Activated CD8-positive, alpha-beta memory T cell treated with anti-CD3 and anti-CD28 coated beads for 1 hour (primary cell): ENCODE measurements at places on chromosomes 5 and 9.

DNA sequence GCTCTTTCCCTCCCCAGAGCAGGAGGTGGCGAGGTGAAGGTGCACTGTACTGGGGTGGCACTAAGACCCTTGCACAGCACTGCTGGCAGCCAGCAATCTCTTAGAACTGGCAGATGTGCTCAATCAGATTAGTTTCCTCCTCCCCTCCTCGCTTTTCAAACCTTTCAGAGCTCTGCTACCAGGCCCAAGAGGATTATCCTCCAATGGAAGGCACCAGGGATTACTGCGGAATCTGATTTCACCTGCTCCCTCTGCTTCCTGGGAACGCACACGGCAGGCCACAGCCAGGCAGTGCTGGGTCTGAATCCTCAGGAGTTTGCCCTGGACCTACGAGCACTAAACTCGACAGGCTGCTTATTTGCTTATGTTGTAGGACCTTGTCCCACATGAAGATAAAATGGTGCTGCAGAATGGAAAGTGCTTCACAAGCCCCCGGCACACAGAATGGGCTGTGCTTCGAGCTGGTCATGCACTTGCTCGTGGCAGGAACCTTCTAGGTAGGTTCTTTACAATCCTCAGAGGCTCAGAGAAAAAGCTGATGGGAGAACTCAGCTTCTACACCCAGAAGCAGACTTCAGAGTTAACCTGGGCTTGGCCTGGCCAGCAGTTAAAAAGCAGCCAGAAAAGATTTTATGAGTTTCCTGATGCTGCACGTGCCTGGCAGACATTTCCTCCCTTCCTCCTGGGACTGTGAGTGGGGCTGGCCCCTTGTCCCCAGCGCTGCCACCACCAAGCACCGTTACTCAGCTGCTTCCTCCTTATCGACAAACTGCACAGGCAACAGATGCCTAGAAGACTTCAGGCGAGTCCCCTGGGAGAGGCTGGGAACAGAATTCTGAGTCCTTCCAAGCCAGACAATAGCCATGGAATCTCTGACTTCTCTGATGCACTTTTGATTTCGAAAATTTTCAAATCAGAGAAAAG is 33.1 kb downstream of the FABP6 start:
- DNase-seq: no peak

DNA sequence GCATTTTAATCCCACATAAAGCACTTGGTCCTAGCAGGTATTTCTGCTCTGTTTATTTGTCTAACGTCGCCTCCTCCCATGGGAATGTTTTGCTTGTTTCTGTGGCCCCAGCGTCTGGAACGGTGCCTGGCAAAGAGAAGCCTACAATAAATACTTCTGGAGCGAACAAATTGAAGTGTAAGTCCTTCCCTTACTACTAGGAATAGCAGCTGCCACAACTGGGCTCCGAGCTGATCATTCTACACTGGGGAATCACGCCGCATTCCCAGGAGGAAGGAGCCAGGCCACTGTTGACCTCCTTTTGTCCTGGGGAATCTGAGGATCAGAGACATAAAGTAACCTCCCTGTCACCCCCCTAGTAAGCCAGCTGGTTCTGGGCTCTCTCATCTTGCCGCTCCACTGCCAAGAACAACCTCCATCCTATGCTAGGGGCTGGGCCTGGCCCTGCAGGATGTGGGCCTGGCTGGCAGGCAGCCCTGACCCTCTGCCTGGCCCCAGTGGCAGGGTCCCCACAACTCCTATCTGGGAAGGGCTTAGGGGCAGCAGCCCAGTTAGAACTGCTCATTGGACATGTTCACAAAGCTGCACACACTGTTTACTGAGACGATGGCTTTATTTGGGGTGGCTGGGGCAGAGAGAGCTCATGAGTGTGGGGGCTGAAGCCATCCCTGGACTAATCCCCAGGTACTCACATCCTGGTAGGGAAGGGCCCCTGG is 82.8 kb downstream of the GTF3C4 start:
- DNase-seq: no peak

DNA sequence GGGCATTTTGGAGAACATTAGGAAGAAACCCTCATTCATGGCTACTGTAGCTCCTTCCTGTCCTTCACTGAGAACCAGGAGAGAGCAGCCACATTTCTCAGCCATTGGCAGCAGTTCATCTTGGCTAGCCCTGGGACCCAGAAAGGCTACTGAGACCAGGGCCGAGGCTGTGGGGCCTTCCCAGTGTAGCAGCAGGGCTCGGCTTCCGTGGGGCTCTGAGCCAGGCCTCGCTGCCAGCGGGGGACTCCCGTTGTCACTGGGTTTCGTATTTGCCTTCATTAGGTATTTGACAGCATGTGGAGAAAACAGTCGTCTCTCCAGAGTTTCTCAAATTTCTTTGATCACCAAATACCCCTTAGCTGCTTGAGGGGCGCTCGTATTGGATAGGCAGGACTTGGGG is 37.3 kb upstream of the PRDM12 start:
- DNase-seq: no peak

DNA sequence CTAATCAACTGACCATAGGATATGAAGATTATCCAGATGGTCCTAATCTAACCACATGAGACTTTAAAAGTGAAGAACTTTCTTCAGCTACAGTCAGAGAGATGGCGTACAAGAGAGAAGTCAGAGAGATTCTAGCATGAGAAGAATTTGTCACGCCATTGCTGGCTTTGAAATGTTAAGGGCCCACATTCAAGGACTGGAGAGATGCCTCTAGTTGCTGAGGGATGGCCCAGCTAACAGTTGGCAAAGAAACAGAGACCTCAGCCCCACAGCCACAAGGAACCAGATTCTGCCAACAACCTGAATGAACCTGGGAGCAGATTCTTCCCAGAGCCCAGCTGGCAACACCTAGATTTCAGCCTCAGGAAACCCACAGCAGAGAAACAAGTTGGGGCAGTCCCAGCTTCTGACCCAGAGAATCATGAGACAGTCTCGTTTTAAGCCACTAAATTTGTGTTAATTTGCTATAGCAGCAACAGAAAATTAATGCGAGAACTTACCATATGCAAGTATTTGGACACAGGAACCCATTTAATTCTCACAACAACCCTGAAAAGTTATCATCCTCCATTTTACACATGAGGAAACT is 132.0 kb downstream of the MLLT3 start:
- DNase-seq: no peak

DNA sequence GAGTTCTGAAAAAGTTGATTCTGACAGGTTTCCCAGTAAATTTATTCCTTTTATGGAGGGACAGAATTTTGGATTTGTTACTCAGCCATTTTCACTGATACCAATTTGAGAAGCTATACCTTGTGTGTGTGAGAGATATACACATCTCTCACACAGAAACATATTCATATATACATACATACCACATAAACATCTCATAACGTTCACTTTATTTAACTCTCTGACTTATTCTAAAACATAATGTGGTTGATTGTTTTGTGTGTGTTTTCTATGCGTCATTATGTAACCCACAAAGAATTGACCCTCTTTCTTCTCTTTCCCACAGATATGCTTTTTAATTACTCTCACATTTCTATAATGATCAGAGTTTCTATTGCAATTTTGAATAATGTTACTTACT is 570.8 kb upstream of the TLE4 start:
- no peak for DNase-seq

DNA sequence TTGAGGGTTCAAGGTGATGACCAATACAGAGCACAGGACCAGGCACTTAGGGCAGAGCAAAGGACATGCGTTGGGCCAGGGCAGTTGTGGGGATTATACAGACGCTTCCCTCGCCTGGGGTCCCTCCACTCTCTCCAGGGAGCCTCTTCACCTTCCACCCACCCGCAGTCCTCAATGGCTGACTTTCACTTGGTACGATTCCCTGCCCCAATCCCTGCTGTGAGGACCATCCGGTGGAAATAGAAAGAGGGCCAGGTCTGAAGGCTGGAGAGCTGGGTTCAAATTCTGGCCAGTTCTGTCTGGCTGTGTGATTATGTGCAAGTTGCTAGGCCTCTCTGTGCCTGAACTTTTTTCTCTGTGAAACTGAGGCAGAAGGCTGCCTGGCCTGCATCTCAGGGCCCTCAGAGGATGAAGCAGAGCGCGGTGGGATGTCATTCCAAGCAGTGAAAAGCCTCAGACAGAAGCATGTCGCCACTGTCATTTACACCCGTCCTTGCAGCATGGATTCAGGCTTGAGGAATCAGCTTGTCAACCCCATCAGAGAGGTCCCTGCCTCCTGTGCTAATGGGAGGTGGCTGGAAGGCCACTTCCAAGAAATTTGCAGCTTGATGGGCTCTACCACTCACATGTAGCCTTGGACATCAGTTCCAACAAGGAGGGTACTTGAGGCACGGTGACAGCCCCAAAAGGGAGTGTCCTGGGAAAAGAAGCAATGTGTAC is 206.6 kb upstream of the IER5L start:
- no peak for DNase-seq

DNA sequence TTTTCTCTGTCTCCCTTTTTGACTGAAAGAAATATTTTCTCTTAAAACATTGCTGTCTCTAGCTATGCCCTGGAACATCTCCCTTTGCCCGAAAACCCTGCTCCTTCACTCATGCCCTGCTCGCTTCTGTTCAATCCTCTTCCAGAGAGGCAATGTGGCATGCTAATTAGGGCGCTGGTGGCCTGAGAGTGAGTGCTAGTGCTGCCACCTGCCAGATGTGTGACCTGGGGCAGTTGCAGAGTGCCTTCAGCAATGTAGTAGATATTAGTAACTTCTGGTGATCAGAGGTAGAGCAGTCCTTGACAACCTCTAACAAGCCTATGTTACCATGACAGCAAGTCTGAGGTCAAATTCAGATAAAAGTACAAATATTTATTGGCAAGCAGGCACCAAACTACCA is 119.5 kb upstream of the OSMR start:
- no peak for DNase-seq

DNA sequence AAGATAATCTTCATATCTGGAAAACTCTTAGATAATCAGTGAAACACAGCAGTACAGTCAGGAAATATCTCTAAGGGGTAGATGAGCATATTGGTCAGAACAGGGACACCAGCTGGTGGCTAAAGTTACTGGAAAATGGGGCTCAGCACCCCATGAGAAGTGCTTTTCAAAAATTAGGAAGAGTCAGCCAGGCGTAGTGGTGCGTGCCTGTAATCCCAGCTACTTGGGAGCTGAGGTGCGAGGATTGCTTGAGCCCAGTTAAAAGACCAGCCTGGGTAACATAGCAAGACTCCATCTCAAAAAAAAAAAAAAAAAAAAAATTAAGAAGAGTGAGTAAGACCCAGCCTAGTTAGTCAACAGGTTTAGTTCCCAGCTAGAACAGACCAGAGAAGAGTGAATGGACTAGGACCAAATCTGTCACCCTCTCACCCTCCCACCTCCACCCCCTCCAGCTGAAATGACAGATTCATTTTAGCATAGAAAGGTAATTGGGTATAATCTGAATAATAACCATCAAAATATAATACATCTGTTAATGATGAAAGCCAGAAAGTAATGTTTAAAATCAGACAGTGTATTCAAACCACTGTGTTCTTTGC is 120.9 kb downstream of the CDC42SE2 start:
- DNase-seq: no peak

GRCh38 chr5:120504057-120504456 is 40.0 kb downstream of the PRR16 start:
- no peak for DNase-seq

DNA sequence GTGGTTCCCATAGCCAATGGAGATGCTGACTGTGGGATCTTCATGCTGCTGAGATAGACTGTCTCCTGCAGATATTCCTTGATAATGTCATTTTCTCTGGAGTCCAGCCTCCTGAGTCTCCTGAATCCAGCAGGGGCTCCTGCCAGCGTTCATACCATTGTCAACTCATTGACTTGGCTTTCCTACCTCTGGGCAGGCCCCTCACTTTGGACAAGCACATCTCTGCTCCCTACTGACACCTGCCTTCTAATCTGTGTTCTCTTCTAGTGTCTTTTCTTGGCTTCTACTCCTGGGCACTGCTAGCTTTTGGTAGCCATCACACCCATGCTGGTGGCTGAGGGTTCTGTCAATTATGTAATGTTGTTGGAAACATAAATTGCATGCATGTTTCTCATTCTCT is 138.0 kb downstream of the ADCY2 start:
- DNase-seq: no peak

DNA sequence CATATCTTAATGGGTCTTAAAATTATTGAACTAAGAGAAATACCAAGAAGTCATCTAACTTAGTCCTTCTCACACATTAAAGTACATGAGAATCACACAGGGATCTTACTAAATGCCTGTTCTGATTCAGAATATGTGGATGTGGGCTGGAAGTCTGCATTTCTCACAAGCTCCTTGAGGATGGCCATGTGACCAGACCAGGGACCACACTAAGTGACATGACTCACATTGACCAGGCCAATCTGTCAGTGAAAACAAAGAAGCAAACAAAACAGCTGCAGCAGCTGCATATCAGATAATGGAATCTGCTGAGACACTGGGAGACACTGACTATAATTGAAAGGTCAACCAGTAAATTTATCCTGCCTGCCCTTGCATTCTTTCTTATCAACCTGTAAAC is 110.5 kb downstream of the ADAMTS12 start:
- no peak for DNase-seq

- no peak for DNase-seq
Observed at GRCh38 chr5:79235261-79235633, 684 bp upstream of the JMY start.

DNA sequence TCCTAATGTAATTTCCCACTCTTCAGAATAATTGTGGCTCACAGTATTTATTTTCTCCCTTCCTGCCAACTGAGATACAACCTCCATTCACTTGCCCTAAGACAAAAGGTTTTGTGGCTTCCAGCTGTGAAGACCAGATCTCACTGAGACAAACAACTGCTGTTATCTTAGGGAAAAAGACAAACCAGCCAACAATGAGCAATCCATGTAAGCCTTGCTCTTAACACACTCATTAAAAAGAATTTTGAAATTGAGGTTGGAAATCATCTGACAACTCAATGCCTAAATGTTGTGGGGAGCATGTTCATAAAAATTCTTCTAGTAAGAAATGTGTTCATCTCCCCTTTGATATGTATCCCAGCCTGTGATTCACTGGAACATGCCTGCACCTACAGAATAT is 132.9 kb downstream of the ADAMTSL1 start:
- no peak for DNase-seq

DNA sequence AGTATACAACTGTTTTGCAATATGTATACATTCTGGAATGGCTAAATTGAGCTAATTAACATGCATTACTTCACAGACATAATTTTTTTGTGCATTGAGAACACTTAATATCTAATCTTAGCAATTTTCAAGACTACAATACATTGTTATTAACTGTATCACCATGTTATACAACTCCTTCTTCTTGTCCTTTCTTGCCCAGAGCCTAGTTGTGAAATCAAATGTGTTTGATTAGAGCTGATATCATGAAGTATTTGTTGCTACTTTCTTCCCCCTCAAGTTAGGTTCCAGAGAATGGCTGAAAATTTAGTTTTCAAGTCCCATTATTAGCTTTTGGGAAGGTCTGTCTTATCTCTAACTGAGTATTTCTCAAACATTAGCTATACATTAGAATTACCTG is 607.8 kb downstream of the PSAT1 start:
- DNase-seq: no peak
